ENCODE measurements at places on chromosomes 7 and 10.

DNA sequence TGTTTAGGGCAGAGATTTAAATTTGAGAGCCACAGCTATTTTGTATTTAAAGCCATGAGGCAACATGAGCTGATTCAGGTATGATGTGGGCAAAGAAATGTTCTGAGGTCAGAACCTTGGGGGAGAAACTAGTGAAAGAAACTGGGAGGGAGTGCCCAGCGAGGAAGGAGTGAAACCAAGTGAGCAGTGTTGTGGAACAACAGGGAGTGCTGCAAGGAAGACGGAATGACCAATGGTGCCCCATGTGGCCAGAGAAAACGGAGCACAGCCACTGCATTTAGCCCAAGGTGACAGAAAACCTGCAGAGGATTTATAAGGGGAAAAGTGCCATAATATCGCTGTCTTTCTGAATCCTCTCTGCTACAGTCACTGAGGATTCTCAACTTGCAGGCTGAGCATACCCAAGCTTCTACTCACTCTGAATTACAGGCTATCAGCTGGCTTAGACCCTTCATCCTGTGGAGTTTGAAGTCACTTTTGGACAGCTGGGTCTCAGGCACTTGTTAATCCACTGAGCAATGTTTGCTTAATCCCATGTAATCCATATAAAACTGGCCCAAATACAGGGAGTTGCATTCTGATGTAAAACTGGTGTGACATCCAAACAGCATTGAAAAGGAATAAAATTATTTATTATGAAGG is 777.3 kb downstream of the CCSER2 start:
- no peak for DNase-seq

- no peak for DNase-seq
Observed at GRCh38 chr10:44467090-44467489, 82.2 kb upstream of the CXCL12 start.

DNA sequence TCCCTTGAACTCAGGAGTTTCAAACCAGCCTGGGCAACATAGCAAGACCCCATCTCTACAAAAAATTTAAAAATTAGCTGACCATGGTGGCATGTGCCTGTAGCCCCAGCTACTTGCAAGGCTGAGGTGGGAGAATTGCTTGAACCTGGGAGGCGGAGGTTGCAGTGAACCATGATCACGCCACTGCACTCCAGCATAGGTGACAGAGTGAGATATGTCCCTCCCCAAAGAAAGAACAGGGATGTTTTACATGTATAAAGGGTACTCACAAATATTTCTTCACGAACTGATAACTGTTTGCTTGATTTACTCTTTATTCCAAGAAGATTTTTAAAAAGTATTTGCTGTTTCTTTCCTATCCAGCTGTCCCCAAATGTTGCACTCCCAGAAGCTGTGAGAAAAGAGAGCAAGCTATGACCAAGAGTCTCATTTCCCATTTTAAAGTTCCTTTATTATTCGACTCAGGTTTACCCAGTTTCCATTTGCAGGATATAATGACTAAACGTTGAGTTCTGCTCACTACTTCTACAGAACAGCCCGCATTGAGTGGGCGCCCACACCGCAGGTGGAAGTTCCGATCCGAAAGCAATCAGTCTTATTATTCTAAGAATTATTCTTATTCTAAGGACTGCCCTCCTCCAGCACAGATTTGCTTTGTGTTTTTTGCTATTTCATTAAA is 90.7 kb downstream of the APBB1IP start:
- DNase-seq, result no peak

- DNase-seq, result no peak
Observed at GRCh38 chr10:85580585-85580984, 786.0 kb downstream of the GRID1 start.

- DNase-seq, result no peak
Observed at GRCh38 chr10:31477584-31477983, 158.6 kb downstream of the ZEB1 start.

DNA sequence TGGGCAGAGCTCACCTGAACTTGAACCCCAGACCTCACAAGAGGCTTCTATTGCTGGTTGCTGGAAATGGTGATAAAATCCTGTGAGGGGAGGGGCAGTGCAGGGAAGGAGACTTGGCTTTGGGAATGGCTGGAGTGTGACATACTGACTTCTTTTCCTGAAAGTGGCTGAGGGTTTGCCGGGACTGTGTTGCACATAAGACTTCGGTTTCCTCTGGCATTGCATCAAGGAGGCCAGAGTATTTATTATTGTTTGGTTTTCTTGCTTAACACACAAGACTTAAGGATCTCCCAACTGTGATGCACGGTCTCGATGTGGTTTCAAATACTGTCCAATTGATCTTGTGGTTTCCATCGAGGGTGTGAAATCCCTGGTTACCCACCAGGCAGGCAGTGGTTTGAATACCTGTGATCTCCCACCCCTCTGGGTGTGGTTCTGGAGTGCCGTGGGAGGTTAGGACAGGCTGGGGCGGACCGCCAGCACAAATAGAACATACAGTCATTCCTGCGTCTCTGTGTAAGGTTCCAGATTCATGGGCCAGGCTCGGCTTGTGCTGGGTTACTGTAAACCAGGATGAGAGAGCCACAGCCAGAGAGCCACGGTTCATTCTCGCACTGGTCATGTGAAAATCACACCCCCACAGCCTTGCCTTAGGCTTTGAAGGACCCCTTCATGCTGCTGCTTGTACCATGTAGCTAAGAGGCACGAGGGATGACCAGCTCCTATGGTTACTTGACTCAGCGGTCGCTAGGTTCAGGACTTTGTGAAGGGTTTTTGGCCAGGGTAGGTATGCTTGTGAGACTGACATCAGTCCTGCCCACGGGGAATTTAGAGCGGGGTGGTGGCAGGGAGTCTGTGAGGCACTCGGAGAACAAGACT is 39.2 kb downstream of the WBP1L start:
- no peak for DNase-seq

DNA sequence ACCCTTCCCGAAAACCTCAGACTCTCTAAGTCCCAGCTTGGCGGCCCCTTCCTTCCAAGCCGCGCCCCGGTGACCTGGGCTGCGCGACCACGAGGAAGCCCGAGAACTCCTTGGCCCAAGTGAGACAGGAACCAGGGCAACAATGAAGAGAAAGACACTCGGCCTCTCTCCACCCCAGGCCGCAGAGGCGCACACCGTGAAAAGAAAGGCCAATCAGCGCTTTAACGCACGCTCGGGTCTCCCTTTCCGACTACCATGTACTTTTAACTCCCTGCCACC is 166.4 kb upstream of the PPP1R3A start:
- DNase-seq, result no peak

DNA sequence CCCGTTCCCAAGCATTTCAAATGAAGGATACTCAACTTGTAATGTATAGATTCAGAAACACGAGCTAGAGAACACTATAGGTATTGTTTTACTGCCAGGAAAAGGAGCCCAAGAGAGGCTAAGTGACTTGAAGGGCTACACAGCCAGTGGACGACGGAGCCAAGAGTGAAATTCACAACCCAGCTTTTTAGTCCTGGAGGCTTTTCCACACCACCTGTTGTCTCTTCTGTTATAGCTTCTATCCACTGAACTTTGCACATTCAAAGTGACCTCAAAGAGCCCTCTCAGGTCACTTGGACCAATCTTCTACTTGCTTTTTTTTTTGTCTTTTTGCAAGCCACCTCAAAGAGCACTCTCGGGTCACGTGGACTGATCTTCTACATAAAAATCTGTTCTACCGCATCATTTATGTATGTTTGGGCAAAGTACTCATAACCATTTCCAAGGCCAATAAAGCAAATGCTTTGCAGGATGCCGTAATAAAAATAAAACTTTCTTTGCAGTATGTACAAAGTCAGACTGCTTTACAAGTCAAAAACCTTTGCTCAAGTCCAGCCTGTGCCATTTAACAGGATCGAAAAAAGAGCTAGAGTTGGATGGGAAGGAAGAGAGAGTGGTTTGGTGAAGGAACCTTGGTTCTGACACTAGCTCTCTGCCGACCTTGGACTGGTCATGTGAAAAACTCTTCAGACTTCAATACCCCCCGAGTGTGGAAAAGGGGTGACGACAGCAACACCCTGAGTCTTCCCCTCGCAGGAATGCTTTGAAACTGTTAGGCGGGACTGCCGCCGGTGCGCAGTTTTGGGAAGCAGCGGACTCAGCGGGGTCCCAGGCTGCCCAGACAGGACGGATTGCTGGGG is 821 bp downstream of the SLC35B4 start:
- peak; percentile 52 for DNase-seq

- DNase-seq, result no peak
Observed at GRCh38 chr7:235576-236395, 43.4 kb downstream of the FAM20C start.

- DNase-seq, result no peak
Observed at GRCh38 chr10:15540727-15541126, 169.6 kb upstream of the FAM171A1 start.

All from ELR (cell line).